ENCODE measurements at places on chromosomes 3 and 15.

DNA sequence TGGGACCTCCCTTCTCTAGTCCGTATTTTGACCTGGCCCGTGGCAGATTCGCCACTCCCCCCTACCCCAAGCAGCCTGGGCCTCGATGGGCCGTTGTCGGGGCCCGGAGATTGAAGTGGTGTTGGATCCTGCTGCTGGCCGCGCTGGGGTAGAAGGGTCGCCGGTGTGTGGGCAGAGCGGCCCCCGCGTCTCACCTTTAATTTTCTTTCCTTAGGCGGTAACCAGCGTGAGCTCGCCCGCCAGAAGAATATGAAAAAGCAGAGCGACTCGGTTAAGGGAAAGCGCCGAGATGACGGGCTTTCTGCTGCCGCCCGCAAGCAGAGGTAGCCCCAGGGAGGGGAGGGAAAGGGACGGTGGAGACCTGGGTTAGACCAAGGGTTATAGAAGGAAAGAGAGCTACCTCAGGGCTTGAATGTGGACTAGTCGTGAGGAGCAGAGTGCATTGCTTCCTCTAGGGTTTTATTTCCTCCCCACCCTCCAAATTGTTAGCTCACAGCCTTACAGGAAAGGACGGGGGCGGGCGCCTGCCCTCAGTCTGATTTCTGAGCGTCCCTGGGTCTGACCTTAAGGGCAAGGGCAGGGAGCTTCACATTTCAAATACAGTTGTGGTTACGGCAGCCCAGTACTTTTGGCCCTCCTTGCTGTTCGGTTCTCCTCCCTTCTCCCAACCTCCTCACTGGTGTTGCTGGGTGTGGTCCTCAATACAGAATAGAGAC is 799 bp downstream of the SERF2 start:
- no peak for DNase-seq

GRCh38 chr3:49924683-49925082 is 4.9 kb downstream of the MON1A start:
- DNase-seq, result no peak

GRCh38 chr15:88090481-88091011 is 166.0 kb downstream of the NTRK3 start:
- DNase-seq, result no peak

DNA sequence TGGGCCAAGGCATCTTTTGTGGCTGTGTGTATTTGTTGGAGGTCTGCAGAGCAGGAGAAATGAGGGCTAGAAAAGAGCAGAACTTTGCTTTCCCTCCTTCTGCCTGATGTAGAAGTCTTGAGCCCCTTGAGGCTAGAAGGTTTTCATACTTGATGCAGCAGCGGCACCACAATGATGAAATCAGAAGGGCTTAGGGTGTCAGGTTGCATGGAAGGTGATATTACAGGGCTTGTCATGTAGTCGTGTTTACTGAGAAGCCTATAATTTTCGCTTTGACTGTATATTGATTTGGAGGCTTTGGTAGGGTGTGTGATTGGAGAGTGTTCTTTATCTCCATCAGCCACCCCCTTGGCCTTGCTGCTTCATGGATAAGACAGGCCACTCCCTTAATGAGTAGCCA is 339.8 kb downstream of the THSD4 start:
- no peak for DNase-seq

DNA sequence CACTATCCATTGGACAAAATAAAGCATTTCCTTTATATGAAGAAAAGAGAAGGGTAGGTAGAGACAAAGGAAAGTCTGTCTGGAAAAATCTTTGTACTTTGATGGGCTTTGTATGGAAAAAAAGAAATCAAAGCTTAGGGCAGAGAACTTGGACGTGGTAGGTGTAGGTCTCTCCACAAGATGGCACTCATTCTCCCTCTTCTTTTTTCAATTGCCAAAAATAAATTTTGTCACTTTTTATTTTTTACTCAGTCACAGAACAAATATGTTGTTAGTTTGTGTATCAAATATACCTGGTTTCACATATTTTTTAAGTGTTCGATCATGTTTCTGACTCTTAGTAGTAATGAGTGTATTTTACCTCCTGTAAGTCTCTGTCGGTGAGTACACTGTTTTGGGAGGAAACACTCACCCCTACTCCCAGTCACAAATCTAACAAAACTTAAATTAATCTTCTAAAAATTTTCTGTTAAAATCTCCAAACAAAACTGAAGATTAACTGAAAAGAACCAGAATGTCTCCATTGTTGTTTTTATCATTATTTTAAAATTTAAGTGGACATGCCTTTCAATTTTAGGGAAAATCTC is 415.8 kb upstream of the GOLIM4 start:
- DNase-seq, result no peak

GRCh38 chr3:130516645-130517512 is at the start of gene COL6A6:
COL6A6 (plus strand) TSS chr3:130517177; CDS start chr3:130560365, 43,188 bp downstream.
- no peak for DNase-seq
